ENCODE measurements at places on chromosomes 5 and 9.

GRCh38 chr9:109349421-109349846, 28.6 kb upstream of the EPB41L4B start:
- no peak for DNase-seq

- DNase-seq = no peak
Observed at GRCh38 chr9:98805506-98806272, 1.8 kb upstream of the GALNT12 start.

DNA sequence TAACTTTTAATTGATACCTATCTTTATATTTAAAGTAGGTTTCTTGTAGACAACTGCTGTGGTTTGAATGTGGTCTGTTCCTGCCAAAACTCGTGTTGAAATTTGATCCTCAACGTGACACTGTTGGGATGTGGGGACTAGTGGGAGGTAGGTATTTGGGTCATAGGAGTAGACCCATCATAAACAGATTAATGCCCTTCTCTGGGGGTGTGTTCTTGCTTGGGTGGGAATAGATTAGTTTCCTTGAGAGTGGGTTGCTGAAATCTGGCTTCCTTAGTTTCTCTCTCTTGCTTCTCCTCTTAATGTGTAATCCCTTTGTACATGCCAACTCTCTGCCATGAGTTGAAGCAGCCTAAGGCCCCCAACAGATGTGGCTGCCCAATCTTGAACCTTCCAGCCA, 34.6 kb upstream of the IPPK start:
- DNase-seq = no peak

DNA sequence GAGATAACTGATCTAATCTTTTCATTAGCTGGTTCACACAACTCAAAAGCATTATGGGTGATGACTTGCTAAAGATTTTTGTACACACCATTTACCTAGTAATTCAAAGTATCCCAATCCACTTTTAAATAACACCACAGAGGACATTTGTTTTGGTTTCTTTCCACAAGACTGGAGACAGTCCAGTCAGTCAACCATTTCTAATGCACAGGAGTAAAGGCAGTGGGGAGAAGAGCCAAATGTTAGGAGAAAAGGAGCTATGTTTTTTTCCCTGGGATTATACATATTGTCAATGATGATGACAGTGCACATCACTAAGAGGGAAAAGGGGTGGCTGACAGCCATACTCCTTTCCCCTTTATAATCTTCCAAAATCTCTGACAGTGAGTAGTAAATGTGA, 240.9 kb downstream of the GABRB2 start:
- no peak for DNase-seq

- DNase-seq = no peak
Observed at GRCh38 chr5:3120028-3120427, 368.6 kb upstream of the IRX2 start.

DNA sequence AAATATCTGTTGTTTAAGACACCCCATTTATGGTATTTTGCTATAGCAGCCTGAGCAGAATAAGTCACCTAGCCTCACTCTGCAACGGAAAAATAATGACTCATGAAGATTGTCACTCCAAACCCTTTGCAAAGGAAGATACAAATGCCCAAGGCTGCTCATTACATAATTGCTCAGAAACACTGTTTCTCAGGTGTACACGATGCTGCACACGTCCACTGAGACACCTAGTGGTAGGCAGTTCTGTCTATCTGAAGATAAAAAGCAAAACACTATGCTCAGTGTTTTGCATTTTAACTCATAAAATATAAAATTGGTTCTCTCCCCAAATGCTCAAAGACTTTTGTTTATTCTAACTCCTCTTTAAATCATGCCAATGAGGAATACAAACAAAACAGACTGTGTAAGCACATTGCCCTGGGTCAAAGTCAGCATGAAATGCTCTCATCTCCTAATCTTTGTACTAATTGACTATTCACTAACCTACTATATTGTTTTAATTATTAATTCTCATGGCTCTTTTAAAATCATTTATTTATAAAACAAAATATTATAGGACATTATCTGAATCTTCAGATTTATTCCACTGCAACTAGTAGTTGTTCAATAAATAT, 7.7 kb upstream of the TSLP start:
- peak; percentile 22 for DNase-seq

- DNase-seq = no peak
Observed at GRCh38 chr5:73488806-73489205, 9.4 kb upstream of the BTF3 start.
